ENCODE measurements at places on chromosomes 6 and 20.

DNA sequence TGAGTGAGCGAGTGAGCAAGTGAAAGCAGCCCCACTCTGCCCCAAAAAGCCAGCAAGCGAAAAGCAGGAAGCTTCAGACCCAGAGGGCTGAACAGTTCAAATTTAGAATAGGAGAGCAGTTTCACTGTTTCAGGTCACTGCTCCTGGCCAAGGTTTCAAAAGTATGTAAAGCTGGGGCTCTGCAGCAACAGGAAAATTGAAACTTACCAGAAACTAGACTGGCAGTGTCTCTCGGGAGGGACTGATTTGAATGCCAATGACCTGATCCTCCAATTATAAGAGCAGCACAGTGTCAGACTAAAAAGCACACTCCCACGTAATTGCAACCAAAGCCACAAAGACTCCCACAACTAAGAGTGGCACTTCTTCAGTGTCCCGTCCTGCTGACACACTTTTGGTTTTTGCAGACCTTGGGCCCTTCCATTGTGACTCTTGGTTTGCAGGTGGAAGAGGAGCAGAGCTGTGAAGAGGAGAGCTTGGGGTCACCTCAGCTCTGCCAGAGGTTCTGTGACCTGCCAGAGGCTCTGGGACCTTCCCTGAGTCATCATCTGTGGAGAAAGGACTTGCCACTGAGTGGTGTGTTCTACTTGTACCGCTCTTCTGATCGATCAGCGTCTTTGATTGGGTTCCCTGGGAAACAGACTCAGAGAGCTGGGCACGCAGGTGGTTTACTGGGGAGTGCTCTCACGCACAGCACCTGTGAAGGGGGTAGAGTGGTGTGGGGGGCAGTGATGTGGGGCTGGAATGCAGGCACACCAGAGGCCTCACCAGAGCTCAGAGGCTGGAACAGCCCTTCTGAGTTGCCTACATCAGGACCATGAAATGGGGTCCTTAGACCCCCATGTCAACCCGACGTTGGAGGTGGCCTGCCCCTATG, 52.7 kb upstream of the PTGIS start:
- no peaks in the 10 kb centered on the region for H3K36me3 ChIP-seq
- no peak overlapping the region for H3K27ac ChIP-seq
- no peak overlapping the region for H3K4me3 ChIP-seq
- no peak for DNase-seq
- H3K27me3 ChIP-seq: no peaks in the 10 kb centered on the region

- H3K4me3 ChIP-seq: no peak overlapping the region
- H3K27ac ChIP-seq: no peak overlapping the region
- no peak for DNase-seq
- H3K4me1 ChIP-seq: peaks cover 18% of the 10 kb centered on the region
These were observed 539.1 kb upstream of the JAG1 start for GRCh38 chr20:11212902-11213301.

DNA sequence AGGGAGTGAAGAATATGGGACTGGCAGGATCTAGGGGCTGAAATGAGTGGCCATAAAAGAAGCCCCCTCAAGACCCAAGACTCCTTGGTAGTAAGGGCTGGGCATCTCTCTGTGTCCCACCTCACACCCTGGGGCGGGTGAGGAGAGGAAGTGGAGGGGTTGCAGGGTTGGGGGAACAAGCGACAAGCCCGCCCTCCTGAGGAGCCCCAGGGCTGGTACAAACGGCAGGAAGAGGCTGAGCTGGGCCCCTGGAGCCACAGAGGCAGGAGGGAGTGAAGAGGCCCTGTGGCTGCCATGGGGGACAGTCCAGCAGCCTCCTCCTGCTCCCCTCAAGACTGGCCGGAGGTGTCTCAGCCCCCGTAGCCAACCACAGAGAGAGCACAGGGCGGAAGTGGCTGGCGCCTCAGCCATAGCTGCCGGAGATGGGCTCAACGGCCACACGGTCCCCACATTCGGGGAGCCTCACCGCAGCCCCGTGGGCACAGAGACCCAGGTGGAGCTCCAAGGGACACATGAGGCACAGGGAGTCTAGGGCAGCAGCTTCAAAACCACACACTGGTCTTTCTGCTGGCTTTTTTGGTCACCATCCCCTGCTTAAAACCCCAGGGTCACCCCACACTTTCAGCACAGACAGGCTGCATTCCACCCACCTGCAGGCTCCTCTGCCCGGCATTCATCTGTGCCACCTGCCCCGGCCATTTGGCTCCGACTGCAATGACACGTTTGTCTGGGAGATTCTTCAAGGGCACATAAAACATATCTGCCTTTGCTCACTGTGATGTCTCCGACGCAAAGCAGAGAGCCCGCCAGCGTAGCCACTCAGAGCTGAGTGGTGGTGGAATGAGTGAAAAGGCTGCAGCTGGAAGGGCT, 524 bp downstream of the C20orf203 start:
- no peak overlapping the region for H3K27ac ChIP-seq
- H3K27me3 ChIP-seq: no peaks in the 10 kb centered on the region
- no peaks in the 10 kb centered on the region for H3K36me3 ChIP-seq
- DNase-seq: no peak
- no peaks in the 10 kb centered on the region for H3K4me1 ChIP-seq
- no peak overlapping the region for H3K4me3 ChIP-seq

- no peak for DNase-seq
- H3K27ac ChIP-seq: no peak overlapping the region
- no peaks in the 10 kb centered on the region for H3K36me3 ChIP-seq
- H3K27me3 ChIP-seq: no peaks in the 10 kb centered on the region
- H3K4me1 ChIP-seq: no peaks in the 10 kb centered on the region
- H3K4me3 ChIP-seq: no peak overlapping the region
These were observed 655.0 kb upstream of the HS3ST5 start for GRCh38 chr6:114997813-114998292.

DNA sequence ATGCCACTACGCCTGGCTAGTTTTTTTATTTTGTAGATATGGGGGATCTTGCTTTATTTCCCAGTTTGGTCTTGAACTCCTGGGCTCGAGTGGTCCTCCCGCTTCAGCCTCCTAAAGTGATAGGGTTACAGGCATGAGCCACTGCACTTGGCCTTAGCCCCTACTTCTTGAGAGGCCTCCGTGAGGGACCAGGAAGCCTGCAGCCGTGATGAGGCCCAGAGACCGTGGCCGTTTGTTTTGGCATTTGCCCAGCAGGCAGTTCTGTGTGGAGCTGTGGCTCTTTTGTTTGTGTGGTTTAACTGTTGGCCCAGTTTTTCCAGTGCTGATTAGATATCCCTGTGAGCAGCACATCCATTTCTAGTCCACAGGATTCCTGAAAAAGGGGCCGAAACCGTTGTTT, 39.8 kb downstream of the SRSF3 start:
- H3K36me3 ChIP-seq: no peaks in the 10 kb centered on the region
- H3K27me3 ChIP-seq: no peaks in the 10 kb centered on the region
- H3K4me3 ChIP-seq: no peak overlapping the region
- no peak overlapping the region for H3K27ac ChIP-seq
- DNase-seq: no peak

GRCh38 chr6:142888456-142888855, 56.5 kb downstream of the HIVEP2 start:
- no peak for DNase-seq
- no peaks in the 10 kb centered on the region for H3K27me3 ChIP-seq
- H3K36me3 ChIP-seq: no peaks in the 10 kb centered on the region
- H3K4me1 ChIP-seq: peaks cover 17% of the 10 kb centered on the region
- H3K27ac ChIP-seq: no peak overlapping the region

- no peaks in the 10 kb centered on the region for H3K27me3 ChIP-seq
- no peak overlapping the region for H3K4me3 ChIP-seq
- H3K4me1 ChIP-seq: no peaks in the 10 kb centered on the region
- no peak overlapping the region for H3K27ac ChIP-seq
- DNase-seq: no peak
- peaks cover 3% of the 10 kb centered on the region for H3K36me3 ChIP-seq
These were observed 38.0 kb downstream of the PHIP start for GRCh38 chr6:79040083-79040482.

DNA sequence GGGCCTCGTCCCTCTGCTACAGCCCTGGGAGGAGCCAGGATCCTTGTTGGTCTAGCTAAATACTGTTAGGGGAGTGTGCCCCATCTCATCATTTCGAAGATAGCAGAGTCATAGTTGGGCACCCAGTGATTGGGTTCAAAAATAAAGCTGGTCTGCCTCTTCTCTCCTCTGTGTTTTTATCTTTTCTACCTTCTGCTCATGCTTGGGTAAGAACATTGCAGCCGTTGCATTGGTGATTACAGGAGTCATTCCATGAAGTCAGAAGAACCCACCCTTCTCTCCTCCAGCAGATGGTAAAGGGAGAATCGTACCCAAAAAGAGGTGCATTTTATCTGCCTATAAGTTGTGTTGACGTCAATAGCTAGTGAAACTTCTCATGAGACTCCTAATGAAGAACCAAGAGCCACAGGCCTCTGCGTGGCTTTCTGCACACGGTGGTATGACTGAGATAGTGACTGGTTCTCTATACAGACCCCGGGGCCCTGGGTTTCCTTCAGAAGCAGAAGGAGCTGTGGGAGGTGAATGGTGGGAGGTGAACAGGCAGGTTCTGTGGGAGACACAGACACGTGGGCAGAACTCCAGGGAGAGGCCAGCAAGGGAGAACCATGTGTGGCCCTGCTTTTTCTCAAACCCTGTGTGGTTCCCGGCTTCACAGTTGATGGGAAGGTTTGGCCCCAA, 5.7 kb upstream of the FAM209A start:
- DNase-seq: no peak
- H3K4me1 ChIP-seq: no peaks in the 10 kb centered on the region
- no peak overlapping the region for H3K4me3 ChIP-seq
- peaks cover 45% of the 10 kb centered on the region for H3K36me3 ChIP-seq
- H3K27ac ChIP-seq: no peak overlapping the region
- H3K27me3 ChIP-seq: no peaks in the 10 kb centered on the region

- DNase-seq: no peak
- no peaks in the 10 kb centered on the region for H3K4me1 ChIP-seq
- no peak overlapping the region for H3K4me3 ChIP-seq
These were observed 120.8 kb downstream of the EDN1 start for GRCh38 chr6:12410946-12411345.

DNA sequence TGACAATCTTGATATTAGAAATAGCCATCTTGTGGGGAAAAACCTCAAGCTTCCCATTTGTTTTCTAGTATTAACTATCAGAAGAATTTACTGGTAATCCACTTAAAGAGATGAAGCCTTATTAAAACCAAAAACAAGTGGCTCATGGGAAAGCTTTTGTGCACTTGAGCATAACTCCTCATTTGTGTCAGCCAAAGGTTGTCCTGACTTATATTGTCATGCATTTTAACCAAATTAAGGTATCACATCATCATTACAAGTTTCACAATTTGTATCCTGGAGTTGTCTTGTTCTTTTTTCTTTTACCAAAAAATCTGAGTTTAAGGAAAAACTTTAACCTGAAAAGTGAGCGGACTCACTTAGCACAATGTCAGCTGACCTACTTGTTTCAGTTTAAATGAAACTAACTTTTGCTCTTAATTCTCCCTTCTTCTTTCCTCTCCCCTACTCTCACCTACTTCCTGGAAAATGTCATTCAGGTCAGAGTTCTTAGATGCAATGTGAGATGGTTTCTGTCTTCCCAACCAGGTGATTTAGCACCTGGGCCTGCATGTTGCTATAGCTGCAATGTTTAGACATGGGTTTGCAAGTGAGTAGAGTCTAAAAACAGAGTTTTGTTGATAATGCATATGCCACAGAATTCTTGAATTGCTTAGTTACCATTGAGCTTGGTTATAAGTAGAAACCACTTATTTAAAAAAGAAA, 82.8 kb downstream of the TNFAIP3 start:
- peak; percentile 76 for DNase-seq
- no peak overlapping the region for H3K4me3 ChIP-seq
- no peaks in the 10 kb centered on the region for H3K4me1 ChIP-seq
- H3K27me3 ChIP-seq: no peaks in the 10 kb centered on the region

GRCh38 chr6:101777646-101778045, 384.1 kb downstream of the GRIK2 start:
- H3K27me3 ChIP-seq: no peaks in the 10 kb centered on the region
- H3K4me1 ChIP-seq: no peaks in the 10 kb centered on the region
- no peak overlapping the region for H3K4me3 ChIP-seq
- DNase-seq: no peak
- H3K27ac ChIP-seq: no peak overlapping the region

DNA sequence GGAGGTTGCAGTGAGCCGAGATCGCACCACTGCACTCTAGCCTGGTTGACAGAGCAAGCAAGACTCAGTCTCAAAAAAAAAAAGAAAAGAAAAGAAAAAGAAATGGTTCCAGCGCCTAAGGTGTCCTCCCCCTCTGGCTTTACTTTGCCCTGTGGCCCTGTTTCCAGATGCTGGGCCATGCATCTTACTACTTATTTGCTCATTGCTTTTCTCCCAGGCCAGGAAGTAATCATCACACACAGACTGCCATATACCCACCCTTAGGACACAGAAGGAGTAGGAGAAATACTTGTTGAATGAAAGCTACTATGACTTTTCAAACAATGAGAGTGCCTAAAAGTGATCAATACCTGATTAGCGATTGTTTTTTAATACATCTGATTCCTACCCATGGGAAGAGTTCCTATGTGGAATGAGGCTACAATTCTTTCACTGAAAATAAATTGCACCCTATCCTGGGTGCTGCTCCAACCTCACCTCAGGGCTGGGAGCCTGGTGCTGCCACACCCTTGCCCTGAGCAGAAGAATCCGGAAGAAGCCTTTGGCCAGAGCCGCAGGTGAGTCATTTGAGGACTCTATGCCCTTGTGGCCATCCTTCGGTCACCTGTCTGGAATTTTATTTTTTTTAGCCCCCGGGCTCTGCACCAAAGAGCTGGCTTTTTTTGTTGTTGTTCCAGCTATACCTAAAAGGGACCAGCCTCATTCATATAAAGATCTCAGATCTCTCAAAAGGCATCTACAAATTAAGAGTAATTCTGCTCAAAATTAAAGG, 22.7 kb upstream of the TFAP2C start:
- no peak overlapping the region for H3K27ac ChIP-seq
- H3K4me1 ChIP-seq: no peaks in the 10 kb centered on the region
- DNase-seq: peak; percentile 81
- no peak overlapping the region for H3K4me3 ChIP-seq
- no peaks in the 10 kb centered on the region for H3K27me3 ChIP-seq

GRCh38 chr6:139862311-139862710, 487.9 kb upstream of the CITED2 start:
- no peak overlapping the region for H3K27ac ChIP-seq

DNA sequence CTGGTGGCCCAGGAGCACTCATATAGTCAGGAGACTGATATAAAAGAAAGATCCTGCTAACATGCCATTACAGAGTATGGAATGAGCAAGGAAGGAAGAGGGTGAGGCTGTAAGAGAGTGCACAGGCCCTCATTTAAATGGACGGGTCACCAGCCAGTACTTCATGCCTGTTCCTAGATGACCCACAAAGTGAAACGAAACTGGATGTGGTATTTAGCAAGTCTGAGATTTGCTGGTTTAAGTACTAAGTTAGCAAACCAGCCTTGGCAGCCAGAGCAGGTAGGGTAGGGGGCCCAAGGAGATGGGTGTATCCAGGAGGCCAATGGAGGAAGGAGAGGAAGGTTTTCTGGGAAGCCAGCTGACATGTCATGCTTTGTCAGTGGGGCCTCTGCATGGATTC, 15.9 kb downstream of the NT5E start:
- no peak overlapping the region for H3K4me3 ChIP-seq
- no peaks in the 10 kb centered on the region for H3K27me3 ChIP-seq
- no peak overlapping the region for H3K27ac ChIP-seq
- no peaks in the 10 kb centered on the region for H3K36me3 ChIP-seq
- peaks cover 7% of the 10 kb centered on the region for H3K4me1 ChIP-seq

Data from small intestine (tissue), 16 donors.